Naive thymus-derived CD8-positive, alpha-beta T cell (primary cell): ENCODE measurements at places on chromosomes 5 and 9. TPM values are rescaled to one million over a fixed set of nuclear protein-coding genes. Genes with fewer than 3 reads are reported as not detected.
A peak's percentile ranks its signal among the peaks of the same experiment; 100 is the strongest.

IRF1 gene
- total RNA-seq, result 127 TPM

ZDHHC21 gene
- 4.9 TPM for total RNA-seq

FAM200C gene
- 0.47 TPM for total RNA-seq

PCDHAC2 gene
- total RNA-seq, result not detected

SPATA31D4 gene
- total RNA-seq, result not detected

NRG2 gene
- total RNA-seq, result 0.26 TPM

PRKAA1 gene
- 109 TPM for total RNA-seq

GRCh38 chr5:133400120-133400519 is 212.2 kb downstream of the FSTL4 start:
- no peak for DNase-seq

DNA sequence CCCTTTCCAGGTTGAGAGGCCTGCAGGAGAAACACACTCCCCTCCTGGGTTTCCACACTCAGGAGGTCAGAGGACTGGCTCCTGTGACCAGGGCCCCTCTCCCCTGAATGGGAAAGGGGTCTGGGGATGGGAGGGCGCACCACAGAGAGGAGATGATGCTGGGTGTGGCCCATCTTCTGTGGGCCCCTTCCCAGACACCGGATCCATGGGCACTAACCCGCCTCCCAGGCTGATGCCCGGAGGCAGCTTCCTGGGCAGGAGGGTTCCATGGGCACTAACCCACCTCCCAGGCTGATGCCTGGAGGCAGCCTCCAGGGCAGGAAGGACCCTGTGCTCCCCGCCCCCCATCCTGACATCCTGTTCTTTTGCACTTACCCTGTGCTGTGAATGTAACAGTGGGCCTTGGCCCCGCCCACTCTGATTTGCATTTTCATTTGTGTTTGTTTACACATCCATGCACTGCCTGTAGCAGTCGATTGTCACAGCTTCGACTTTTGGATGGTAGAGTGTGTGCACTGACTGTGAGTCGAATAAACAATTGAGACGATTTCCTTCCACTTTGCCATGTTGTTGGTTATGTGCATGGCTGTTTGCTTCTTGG is 9.3 kb upstream of the DOLPP1 start:
- peak; percentile 36 for DNase-seq

GRCh38 chr5:91028499-91028956 is 354.6 kb downstream of the ARRDC3 start:
- DNase-seq, result no peak

- no peak for DNase-seq
Measured at GRCh38 chr5:141734501-141735229, 52.6 kb upstream of the ARAP3 start.

DNA sequence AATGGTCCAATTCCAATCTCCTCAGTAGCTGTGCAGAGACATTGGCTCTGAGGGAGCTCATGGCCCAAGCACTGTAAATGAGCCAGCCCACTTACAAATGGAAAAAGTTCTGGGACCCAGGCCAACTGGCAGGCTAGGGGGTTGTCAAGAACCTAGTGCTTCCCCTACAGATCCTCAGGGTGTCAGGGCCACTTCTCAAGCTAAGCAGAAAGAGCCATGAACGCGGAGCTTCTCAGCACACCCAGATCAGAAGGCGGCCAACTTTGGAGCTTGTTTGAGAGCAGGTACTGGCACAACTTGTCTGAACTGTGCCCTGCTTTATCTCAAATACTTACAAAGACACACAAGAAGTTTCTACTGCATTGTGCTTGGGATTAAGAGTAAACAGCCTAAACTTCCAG is 17.5 kb downstream of the TLE1 start:
- no peak for DNase-seq

DNA sequence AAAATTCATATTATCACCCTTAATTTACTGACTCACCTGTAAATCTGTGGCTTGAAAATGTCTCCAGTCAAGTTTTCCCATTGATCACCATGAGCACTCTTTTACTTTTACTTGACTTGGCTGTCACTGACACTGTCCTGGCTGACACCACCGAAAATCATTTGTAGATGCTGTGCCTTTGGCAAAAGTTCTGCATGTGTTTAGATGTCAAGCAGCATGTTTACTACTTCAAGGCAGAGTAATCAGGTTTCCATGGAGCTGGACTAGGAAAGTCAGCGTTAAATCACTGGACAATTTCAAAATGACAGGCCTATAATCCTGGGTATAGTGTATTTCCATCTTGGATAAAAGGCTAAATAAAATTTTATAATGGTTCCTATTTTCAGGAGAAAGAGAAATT is 1530.6 kb upstream of the CDH6 start:
- DNase-seq, result no peak

DNA sequence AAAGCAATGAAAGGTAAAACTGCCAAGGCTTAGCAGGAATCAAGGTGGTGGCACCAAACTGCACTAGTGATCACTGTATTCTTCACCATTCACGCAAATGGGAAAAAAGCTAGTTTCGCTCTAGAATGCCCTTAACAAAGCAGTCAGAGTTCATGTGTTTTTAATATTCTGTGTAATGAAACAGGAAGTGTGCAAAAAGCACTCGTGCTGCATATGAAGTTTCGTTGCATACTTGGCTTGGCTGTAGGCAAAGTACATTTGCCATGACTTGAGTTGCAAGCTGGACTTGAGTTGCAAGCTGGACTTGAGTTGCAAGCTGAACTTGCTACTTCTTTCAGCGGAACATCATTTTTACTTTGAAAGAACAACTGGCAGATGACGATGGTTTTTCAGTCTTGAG is 55.4 kb downstream of the FOXI1 start:
- DNase-seq, result no peak

GRCh38 chr5:172860520-172861443 is 26.7 kb downstream of the ERGIC1 start:
- DNase-seq, result no peak

- DNase-seq, result no peak
Measured at GRCh38 chr5:9405196-9405754, 140.6 kb downstream of the SEMA5A start.

- DNase-seq, result no peak
Measured at GRCh38 chr5:143914756-143915155, 102.8 kb downstream of the HMHB1 start.

DNA sequence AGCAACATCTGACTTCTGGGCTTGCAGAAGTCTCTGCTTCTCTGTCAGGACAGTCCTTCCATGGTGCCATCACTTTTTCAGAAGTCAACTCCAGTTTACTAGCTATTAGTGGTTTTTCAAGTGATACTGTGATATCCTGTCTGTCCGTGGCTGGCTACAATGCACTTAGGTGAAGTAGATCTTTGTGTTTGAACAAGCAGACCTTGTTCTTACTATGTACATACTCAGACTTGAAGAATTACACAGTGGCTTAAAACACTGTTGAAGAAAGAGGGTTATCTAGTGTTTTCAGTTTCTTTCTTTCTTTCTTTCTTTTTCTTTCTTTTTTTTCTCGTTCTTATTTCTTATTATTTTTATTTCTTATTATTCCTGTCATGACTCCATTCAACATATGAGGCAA is 228.7 kb downstream of the NTRK2 start:
- DNase-seq, result no peak

DNA sequence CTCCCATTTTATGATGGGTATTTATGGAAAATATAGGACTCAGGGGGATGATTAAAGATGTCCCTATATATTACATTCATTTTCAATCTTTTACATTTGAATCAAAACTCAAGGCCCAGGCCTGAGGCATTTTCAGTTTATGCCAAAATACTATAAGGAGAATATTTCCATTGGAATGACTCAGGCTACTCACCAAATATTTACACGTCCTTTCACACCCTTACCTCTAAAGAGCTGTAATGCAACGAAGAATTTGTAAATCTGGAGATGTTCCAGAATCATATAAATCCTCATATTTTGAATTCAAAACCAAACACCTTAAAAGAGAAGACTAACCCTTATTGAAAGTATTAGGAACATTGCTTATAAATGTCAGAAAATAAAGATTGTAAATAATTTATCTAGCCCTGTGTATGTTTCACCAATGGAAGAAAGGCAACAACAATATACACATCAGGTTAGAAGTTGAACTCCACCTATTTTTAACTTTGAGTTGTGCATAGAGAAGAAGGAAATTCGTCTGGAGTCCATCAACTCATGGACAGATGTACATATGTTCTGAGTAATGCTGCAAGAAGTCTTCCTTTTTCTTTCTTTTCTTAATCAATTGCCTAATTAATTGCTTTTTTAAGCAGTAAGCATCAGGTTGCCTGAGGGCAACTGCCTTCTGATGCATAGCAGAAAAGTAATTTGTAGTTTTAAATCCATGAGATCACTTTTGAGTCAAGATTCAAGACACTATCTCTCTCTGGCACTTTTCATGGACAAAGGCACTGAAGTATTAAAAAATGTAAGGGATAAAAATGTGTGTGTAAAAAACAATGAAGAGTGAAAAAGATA is 579.3 kb upstream of the RGMB start:
- no peak for DNase-seq

- DNase-seq, result no peak
Measured at GRCh38 chr5:140282266-140282665, 20.6 kb downstream of the PFDN1 start.

DNA sequence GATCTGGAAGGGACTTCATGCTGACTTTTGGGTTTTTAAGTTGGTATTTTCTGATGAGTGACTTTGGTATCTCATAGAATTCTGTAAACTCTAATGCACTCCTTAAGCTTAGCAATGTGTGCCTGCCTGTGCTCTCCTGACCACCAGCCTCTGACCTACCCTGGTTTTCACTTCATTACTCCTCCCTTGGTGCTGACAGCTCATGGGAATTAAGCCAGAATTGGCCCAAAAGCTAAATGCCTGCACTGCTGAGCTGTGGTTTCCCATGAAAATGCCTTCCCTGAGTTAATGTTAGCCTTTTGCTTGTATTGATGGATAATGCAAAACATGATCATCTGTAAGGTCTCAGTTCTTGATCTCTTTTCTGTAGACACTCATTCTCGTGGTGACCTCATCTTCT is 308.0 kb downstream of the DOCK8 start:
- no peak for DNase-seq
